ENCODE measurements at places on chromosomes 4 and X.

DNA sequence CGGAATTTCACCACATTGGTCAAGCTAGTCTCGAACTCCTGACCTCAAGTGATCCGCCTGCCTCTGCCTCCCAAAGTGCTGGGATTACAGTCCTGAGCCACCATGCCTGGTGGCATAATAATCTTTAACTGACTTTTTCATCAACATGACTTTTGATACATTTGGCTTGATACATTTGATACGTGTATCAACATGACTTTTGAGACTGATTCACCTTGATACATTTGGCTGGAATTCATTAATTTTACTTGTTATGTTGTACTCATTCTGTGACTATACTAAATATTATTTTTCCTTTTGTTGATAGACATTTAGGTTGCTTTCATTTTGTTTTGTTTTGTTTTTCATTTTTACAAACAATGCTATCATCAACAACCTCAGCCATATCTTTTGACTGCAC lies 6.3 kb downstream of the TMEM154 start:
- no peaks in the 10 kb centered on the region for H3K27me3 ChIP-seq
- peaks cover 41% of the 10 kb centered on the region for H3K36me3 ChIP-seq
- peaks cover 27% of the 10 kb centered on the region for H3K4me1 ChIP-seq

DNA sequence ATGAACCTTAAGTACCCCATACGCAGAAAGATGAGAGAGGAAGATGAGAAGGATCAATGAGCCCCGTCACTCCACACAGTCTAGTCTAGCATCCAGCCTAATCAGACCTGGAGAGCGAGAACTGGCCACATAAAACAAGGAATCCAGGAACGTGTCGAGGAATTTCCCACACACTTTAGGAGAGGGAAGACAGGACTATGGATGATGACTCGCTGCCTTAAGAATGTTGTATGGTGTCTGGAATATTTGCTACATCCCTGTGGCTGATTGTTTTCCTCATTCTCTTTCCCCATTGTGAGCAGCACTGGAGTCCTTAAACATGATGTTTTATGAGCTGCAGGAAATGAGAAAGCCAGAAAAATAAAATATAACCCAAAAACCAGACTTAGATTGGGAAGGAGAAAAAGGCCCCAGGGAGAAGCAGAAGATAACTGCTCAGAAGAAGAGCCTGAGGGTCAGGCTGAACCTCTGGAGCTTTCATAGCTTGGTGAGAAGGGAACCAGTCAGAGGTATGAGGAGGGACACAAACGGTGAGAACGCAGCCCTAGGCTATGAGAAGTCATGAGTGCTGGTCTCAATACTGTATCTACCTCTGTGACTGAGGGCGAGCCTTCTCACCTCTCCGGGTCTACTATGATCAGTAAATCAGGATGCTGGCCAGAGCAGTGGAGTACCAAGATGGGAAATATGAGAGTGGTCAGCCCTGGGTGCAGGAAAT lies 139.5 kb upstream of the NOCT start:
- no peaks in the 10 kb centered on the region for H3K36me3 ChIP-seq
- H3K27ac ChIP-seq = no peak overlapping the region
- H3K4me3 ChIP-seq = no peak overlapping the region
- DNase-seq = no peak
- peaks cover 29% of the 10 kb centered on the region for H3K27me3 ChIP-seq

GRCh38 chr4:110198435-110199416 lies at the start of gene ELOVL6:
Gene ELOVL6, minus strand, starts transcription at chr4:110198615. Its CDS starts 280 bp downstream, at chr4:110198335.
- peaks cover 35% of the 10 kb centered on the region for H3K27me3 ChIP-seq
- peak; percentile 63 for DNase-seq
- peak within 1 kb of the TSS; percentile 91 for H3K27ac ChIP-seq
- H3K4me1 ChIP-seq = peaks cover 33% of the 10 kb centered on the region
- H3K4me3 ChIP-seq = peak within 1 kb of the TSS; percentile 92
- peaks cover 9% of the 10 kb centered on the region for H3K36me3 ChIP-seq

- H3K27ac ChIP-seq = no peak overlapping the region
- no peaks in the 10 kb centered on the region for H3K36me3 ChIP-seq
- H3K4me1 ChIP-seq = peaks cover 12% of the 10 kb centered on the region
- no peak for DNase-seq
- H3K27me3 ChIP-seq = peaks cover 12% of the 10 kb centered on the region
These were observed 4.5 kb upstream of the CBR4 start for GRCh38 chr4:169014586-169014985.

DNA sequence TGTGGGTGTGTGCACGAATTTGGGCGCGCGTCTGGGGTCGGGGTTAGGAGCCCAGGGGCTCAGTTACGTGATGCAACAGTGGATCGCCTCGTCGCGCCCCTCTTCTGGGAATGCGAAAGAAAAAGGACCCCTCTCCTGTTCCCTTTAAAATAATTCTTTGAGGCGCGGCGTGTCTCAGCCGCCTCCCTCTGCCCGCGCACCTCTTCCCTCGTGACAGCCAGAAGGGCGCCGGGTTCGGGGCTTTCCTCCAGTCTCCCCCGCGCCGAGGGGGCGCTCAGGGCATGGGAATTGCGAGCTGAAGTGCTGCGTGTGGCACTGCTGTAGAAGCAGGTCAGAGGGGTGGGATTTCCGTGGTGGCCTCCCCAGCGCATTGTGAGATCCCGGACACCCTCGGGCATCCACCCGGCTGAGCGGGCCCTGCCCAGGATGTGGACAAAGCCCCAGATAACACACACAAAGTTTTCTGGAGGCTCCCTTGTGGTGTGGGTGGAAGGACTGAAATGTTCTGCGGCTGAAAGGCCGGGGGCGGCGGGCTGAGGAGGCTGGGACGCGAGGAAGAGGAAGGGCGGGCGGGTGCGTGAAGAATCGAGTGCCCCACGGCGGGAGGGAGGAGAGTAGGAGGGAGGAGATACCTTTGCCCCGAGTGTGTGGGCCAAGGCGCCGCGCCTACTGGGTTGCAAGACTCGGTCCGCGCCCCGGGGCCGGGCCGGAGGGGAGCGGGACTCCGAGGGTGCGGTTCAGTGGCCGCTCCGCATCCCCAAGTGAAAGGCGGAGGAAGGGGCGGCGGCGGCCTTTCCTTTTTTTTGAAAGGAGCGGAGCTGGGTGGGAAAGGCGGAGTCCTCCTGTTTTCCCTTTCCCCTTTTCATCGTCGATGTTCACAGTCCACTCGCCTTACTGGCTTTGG lies 752 bp downstream of the SEPTIN11 start:
- H3K27me3 ChIP-seq = peaks cover 61% of the 10 kb centered on the region
- peak overlapping the region; percentile 62 for H3K27ac ChIP-seq
- peaks cover 15% of the 10 kb centered on the region for H3K4me1 ChIP-seq

GRCh38 chrX:95291561-95291960 lies 1393.1 kb upstream of the DIAPH2 start:
- no peaks in the 10 kb centered on the region for H3K27me3 ChIP-seq
- no peak overlapping the region for H3K27ac ChIP-seq
- no peaks in the 10 kb centered on the region for H3K4me1 ChIP-seq
- no peak for DNase-seq
- no peak overlapping the region for H3K4me3 ChIP-seq

DNA sequence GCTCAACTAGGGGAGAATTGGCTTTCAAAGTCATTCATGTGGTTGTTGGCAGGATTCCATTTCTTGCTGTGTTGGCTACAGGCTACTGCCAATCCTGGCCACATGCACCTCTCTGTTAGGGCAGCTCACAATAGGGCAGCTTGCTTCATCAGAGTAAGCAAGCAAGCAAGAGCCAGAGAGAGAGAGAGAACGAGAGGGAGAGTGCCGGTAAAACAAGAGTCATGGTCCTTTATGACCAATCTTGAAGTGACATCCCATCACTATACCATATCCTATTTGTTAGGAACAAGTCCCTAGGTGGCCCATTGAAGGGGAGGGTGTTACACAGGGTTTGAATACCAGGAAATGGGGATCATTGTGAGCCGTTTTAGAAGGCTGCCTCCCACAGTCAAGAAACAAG lies 33.0 kb upstream of the TLR2 start:
- H3K27me3 ChIP-seq = peaks cover 14% of the 10 kb centered on the region
- peaks cover 38% of the 10 kb centered on the region for H3K4me1 ChIP-seq
- peak overlapping the region; percentile 76 for H3K27ac ChIP-seq
- no peak for DNase-seq
- no peaks in the 10 kb centered on the region for H3K36me3 ChIP-seq

- H3K27ac ChIP-seq = no peak overlapping the region
- H3K4me3 ChIP-seq = no peak overlapping the region
- no peak for DNase-seq
- H3K4me1 ChIP-seq = no peaks in the 10 kb centered on the region
These were observed 227.9 kb upstream of the ANKRD50 start for GRCh38 chr4:124940387-124940786.

GRCh38 chr4:116982656-116983055 lies 102.7 kb downstream of the TRAM1L1 start:
- no peak for DNase-seq
- no peak overlapping the region for H3K4me3 ChIP-seq
- H3K36me3 ChIP-seq = no peaks in the 10 kb centered on the region
- no peaks in the 10 kb centered on the region for H3K27me3 ChIP-seq
- H3K4me1 ChIP-seq = no peaks in the 10 kb centered on the region

DNA sequence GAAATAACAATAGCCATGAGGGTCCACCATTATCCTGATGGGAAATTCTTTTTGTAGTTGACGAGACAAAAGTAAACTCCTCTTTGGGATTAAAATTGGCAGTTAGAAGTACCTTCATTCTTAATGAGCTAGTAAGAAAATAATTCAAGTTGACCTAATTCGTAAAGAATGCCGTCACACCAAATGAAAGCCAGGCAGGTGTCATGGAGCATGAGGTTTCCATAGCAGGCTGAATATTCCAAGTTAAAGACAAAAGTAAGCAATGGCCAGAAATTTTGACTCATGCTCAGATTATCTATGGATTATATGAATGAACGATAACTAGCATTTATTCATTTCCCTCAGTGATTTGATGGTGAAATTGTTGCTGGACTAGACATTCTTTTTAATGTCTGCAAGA lies 192.2 kb upstream of the FAT1 start:
- H3K4me3 ChIP-seq = no peak overlapping the region
- no peaks in the 10 kb centered on the region for H3K27me3 ChIP-seq
- H3K27ac ChIP-seq = no peak overlapping the region
- no peaks in the 10 kb centered on the region for H3K4me1 ChIP-seq
- no peaks in the 10 kb centered on the region for H3K36me3 ChIP-seq
- no peak for DNase-seq

DNA sequence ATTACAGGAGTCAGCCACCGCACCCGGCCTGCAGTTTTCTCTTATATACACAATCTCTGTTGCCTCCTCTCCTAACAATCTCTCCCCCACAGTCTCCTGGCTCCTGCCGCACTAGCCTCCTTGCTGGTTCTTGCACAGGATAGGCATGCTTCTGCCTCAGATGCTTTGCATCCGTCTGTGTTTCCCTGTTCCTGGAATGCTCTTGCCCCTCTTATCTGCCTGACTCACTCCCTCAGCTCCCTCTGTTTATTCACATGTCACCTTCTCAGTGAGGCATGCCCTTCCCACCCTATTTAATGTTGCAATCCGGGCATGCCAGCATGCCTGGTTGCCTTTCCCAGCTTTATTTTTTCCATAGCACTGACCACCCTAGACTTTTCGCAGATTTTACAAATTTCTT lies 161.9 kb downstream of the PHF8 start:
- H3K27ac ChIP-seq = no peak overlapping the region
- H3K4me1 ChIP-seq = no peaks in the 10 kb centered on the region
- DNase-seq = no peak
- no peak overlapping the region for H3K4me3 ChIP-seq
- H3K27me3 ChIP-seq = no peaks in the 10 kb centered on the region

GRCh38 chr4:69708211-69708610 lies 52.2 kb downstream of the SULT1B1 start:
- no peak overlapping the region for H3K4me3 ChIP-seq
- DNase-seq = no peak
- H3K4me1 ChIP-seq = no peaks in the 10 kb centered on the region
- no peaks in the 10 kb centered on the region for H3K27me3 ChIP-seq
- H3K36me3 ChIP-seq = no peaks in the 10 kb centered on the region

- no peak overlapping the region for H3K4me3 ChIP-seq
- peak overlapping the region; percentile 16 for H3K27ac ChIP-seq
- peak; percentile 21 for DNase-seq
- H3K36me3 ChIP-seq = no peaks in the 10 kb centered on the region
These were observed 124.7 kb upstream of the CPEB2 start for GRCh38 chr4:14877246-14878225.

- H3K27ac ChIP-seq = no peak overlapping the region
- H3K4me1 ChIP-seq = no peaks in the 10 kb centered on the region
- no peaks in the 10 kb centered on the region for H3K27me3 ChIP-seq
These were observed 88.5 kb downstream of the PDS5A start for GRCh38 chr4:39889226-39889625.

- no peak for DNase-seq
- no peak overlapping the region for H3K27ac ChIP-seq
- H3K4me1 ChIP-seq = no peaks in the 10 kb centered on the region
- H3K36me3 ChIP-seq = no peaks in the 10 kb centered on the region
These were observed 16.8 kb downstream of the MUC7 start for GRCh38 chr4:70488748-70489147.

- no peak overlapping the region for H3K27ac ChIP-seq
- H3K27me3 ChIP-seq = no peaks in the 10 kb centered on the region
These were observed 186.0 kb upstream of the CXorf66 start for GRCh38 chrX:140151316-140151715.

DNA sequence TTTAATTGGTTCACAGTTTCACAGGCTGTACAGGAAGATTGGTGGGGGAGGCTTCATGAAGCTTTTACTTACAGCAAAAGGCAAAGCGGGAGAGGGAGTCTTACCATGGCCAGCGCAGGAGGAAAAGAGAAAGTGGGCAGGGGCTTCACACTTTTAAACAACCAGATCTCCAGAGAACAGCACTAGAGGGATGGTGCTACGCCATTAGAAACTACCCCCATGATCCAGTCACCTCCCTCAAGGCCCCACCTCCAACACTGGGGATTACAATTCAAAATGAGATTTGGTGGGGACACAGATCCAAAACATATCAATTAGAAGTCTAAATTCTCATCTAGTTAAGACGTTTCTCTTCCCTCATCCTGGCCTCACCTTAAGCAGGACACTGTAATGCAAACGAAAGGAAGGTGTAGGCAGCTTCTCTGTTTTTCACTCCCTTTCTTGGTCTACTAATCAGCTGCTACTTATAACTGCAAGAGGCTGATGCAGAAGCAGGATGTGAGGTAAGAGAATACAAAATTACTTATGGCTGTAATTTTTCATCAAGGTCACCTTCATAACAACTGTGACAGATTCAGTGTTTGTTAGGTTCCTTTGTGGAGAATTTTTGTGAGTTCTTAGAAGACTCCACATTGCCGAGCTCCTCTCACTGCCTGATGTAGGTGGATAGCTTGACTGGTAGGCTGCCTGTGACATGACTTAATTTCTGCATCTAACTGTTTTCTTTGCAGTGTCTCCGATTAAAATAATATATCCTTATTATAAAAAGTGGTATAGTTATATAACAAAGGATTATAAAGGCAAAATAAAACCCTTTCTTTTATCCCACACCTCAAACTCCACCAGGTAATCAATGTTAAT lies 255.1 kb downstream of the IL15 start:
- no peaks in the 10 kb centered on the region for H3K36me3 ChIP-seq
- H3K4me3 ChIP-seq = no peak overlapping the region
- no peak overlapping the region for H3K27ac ChIP-seq
- no peaks in the 10 kb centered on the region for H3K27me3 ChIP-seq
- no peaks in the 10 kb centered on the region for H3K4me1 ChIP-seq
- no peak for DNase-seq

- no peak overlapping the region for H3K4me3 ChIP-seq
- H3K27ac ChIP-seq = no peak overlapping the region
- no peaks in the 10 kb centered on the region for H3K36me3 ChIP-seq
- no peaks in the 10 kb centered on the region for H3K4me1 ChIP-seq
- no peak for DNase-seq
These were observed 1282.3 kb upstream of the TENM3 start for GRCh38 chr4:180960743-180961401.

All from activated naive CD4-positive, alpha-beta T cell treated with anti-CD3 and anti-CD28 coated beads, Interleukin-2, amount 10 ng/mL, durations not matched to agents 7 days and 5 days (primary cell).